ENCODE measurements at places on chromosomes 2 and 18.

DNA sequence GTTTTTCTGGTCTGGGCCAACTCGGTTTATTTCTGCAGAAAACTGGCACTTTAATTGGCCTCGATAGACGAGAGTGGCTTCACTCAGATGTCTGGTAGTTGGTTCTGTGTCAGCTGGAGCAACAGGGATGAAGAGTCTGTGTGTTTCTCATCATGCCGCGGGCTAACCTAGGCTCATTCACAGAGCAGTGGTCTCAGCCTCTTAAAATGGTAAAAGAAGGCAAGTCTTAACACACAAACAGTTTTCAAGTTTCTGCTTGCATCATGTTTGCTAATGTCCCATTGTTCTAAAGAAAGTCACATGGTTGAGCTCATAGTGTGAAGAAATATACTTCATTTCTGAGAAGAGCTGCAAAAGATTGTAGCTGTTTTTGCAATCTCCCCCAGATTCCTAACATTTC is 37.5 kb upstream of the ANXA4 start:
- no peak for DNase-seq

DNA sequence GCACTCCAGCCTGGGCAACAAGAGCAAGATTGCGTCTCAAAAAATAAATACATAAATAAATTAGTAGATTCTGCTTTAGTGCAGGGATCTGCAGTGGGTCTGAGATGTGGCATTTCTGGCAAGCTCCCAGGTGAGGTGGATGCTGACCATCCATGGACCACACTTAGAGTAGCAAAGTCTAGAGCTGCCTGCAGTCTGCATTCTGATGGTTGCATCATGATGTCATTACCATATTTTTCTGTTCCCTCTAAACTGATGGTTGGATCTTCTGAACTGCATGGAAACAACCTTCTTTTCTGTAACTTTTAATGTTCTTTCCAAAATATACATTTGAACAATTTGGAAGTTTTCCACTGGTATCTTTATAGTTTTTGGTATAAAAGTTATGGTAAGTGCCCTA is 42.9 kb downstream of the MYL12B start:
- DNase-seq: no peak

DNA sequence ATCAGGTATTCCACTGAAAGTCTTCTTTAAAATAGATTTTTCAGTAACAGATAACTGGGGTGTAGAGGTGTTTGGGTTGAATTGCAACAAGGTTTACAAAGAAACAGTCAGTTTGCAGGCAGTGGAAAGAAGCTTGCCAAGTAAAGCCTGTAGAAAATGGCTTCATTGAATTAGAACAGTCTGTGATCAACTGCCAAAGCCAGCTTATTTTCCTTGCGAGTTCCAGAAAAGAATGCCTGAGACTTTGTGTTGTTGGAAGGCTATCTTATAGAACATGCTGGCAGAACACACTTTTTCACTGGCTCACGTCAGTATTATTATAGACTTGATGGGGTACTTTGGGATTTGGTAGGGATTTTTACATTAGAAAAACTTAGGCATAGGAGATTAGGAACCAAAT is 601.0 kb downstream of the XIRP2 start:
- DNase-seq: no peak

DNA sequence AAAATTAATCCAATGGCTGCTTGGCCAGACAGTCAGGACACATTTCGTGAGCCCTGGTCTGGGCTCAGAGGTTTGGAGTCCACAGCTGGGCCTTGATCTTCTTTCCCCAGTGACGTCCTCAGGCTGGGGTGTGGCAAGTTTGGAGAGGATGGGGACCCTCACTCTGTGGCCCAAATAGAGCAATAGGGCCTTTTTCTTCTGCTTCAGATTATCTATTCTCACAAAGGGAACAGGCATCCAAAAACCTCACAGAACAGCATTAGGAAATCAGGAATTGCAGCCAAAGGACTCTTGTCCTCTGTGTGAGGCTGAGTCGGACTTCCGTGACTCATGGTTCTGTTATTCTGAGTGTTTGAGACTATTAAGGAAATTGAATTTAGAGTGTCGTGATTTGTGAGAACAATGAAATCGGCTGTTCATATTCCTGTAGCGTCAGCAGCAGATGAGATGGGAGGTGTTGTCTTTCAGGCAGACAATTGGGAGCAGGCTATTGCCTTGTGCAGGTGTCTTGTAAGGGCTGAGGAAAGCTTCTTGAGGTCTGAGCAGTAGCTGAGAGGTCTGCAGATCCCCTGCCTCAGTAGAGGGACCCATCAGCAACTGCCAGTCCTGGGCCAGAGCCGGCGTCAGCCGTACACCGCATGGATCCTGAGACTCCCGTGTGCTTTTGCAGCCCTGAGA is 113.8 kb downstream of the SH3RF3 start:
- DNase-seq: no peak

DNA sequence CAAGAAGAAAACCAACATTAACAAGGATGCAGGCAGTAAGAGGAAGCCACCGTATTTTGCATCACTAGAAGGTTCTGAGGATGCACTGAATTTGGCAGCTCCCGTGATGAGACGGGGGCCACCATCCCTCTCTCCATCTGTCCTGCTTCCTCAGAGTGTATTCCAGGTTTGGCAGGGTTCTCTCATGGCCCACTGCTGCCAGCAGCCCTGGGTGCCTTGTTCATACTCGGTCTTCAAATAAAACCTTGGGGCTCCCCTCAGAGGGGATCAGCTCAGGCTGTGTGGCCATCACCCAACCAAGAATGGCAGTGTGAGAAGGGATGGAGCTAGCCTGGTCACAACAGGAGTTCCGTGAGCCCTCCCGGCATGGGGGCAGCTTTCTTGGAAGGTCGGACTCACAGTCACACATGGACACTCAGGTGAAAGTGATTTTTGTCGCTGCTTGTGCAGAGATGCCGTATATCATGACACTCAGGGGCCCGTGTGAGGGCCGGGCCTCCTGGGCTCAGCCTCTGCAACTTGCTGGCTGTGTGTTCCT is 12.8 kb upstream of the MBP start:
- DNase-seq: no peak

GRCh38 chr18:52395146-52395852 is 55.3 kb downstream of the DCC start:
- no peak for DNase-seq

- no peak for DNase-seq
Observed at GRCh38 chr2:47819834-47820233, 36.9 kb downstream of the MSH6 start.
